ENCODE measurements at places on chromosomes 5 and 9. TPM values are rescaled to one million over a fixed set of nuclear protein-coding genes. Genes with fewer than 3 reads are reported as not detected.

The RETREG1 gene
- total RNA-seq = 114 TPM

GRCh38 chr5:60959156-60959555, 14.2 kb downstream of the NDUFAF2 start:
- no peak for DNase-seq

The SLC36A2 gene
- not detected for total RNA-seq

DNA sequence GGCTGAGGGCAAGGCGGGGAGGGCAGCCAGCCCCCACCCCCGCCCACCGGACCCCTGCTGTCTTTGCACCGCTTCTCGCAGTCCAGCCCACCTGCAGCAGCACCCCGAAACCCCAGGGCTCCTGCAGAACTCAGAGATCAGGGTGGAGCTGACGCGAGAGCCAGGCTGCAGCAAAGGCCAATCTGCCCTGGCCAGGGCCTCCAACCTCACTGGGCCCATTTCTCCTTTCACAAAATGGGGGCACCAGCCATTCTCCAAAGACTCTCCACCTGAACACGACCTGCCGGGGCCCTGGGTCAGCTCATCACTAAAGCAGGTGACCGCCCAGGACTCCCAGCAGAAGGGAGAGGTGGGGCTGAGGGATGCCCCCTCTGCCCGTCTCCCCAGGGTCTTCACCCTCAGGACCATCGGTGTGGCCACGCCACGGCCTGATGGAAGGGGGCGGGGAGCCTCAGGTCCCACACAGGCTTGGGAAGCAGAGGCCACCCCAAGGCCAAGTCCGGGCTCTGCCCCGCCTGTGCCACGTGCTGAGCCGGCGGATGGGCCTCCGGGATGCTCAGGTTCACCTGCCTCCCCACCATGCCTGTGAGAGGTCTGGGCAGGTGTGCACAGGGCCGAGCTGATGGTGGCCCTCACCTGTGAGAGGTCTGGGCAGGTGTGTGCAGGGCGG, 13.1 kb downstream of the NACC2 start:
- DNase-seq = peak; percentile 20

DNA sequence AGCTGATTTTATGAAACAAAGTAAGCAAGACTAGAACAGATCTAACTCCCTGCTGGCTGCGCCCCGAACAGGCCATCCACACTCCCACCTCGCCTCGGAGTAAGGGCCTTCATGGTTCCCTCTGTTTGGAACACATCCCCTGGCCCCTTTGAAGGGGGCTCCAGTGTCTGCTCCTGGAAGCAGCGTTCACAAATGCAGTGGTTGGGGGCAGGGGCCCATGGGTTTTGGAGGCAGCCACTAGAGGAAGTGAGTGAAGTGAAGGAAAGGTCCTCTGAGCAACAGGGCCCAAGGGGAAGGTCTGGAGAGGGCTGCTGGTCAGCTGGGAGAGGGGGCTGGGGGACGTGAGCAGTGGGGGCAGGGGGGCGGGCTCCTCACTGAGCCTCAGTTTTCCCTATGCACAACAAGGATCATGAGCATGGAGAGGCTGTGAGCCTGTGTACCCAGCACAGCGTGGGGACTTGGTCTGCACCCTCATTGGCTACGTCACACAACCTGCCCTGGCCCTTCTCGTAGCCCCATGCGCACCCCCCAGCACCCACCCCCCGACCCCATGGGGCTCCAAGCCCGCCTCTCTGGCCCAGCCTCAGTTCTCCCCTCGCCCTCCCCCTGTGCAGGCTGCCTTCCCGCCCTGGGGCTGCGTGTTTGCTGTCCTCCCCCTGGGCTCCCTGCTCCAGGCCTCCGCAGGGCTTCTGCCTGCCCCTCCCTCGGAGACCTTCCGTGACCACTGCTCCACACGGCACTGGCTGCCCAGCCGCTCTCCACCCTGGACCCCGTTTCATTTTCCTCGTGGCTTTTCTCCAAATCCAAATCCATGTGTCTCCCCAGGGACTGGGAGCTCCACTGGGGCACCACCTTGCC, 39.5 kb downstream of the RASGEF1C start:
- no peak for DNase-seq

The SUSD3 gene
- 1.6 TPM for total RNA-seq

The ASPN gene
- total RNA-seq = 8.8 TPM

DNA sequence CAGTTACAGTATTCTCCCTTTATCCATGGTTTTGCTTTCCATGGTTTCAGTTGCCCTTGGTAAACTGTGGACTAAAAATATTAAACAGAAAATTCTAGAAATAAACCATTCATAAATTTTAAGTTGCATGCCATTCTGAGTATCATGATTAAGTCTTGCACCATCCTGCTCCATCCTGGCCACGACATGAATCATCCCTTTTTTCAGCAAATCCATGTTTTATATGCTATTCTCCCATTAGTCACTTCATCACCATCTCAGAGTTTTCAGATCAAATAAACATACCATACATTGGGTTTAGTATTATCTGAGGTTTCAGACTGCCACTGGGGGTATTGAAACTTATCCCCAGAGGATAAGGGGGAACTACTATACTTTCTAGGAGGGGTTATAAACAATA, 234.4 kb upstream of the ATP10B start:
- DNase-seq = no peak

GRCh38 chr5:14628346-14628745, 36.2 kb upstream of the OTULIN start:
- peak; percentile 47 for DNase-seq

The PRDM9 gene
- total RNA-seq = not detected

GRCh38 chr5:32638309-32638708, 53.0 kb downstream of the SUB1 start:
- DNase-seq = no peak

GRCh38 chr5:67680099-67680498, 483.5 kb upstream of the CD180 start:
- DNase-seq = no peak

- no peak for DNase-seq
Measured at GRCh38 chr5:169424670-169425378, 123.9 kb upstream of the SLIT3 start.

DNA sequence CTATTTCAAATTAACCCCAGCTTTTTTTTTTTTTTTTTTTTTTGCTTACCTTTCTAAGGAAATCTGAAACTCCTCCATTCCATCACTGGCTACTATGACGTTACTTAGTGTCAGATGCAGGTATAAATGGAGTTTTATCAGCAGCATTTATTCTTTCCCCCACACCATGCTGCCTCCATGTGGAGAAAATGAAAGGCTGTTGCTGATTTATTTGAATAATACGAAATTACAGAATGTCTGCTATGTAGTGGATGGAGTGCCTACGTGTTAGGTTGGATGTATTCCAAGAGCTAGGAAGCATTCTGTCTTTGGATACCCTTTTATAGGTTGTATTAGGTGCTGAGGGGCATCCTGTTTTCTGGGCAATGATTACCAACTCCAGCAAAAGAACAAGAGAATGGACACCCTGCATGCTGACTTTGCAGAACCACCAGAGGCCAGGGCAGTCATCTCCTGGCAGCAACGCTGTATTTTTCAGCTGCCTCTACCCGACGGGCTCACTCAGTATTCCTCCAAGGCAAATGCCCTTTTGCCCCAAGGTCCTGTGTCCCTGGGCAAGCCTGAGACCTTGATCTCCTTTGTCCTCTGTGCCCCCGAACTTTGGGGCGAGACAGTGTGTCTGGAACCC, 199.5 kb downstream of the ALDH1A1 start:
- DNase-seq = no peak

The UBQLN1 gene
- total RNA-seq = 73.3 TPM

GRCh38 chr9:97993000-97993399, 9.9 kb downstream of the ANP32B start:
- DNase-seq = no peak

- no peak for DNase-seq
Measured at GRCh38 chr5:17879276-17879675, 245.0 kb downstream of the TAF11L14 start.

- no peak for DNase-seq
Measured at GRCh38 chr5:57499262-57500050, 16.8 kb upstream of the ACTBL2 start.

DNA sequence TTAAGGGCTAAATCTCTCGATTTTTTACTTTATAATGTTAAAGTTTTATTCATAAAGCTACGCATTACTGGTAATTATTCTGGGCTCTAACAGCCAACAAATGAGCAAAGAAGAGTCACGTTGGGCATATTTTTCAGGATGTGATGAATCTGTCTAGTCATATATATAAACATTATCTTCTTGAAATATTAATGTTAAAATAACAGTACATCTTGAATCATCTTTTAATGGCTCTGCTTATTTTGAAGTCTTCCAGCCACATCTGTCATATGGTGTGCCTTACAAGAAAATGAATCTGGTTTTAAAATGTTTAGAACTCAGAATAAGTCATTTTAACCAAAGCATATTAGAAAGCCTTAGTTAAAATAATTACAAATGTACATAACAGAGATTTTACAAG, 96.9 kb downstream of the CWC27 start:
- no peak for DNase-seq

- no peak for DNase-seq
Measured at GRCh38 chr5:85651731-85652130, 966.0 kb upstream of the COX7C start.

GRCh38 chr5:137734962-137735554, 831 bp downstream of the KLHL3 start:
- DNase-seq = peak; percentile 54

The MEGF10 gene
- 1.2 TPM for total RNA-seq

DNA sequence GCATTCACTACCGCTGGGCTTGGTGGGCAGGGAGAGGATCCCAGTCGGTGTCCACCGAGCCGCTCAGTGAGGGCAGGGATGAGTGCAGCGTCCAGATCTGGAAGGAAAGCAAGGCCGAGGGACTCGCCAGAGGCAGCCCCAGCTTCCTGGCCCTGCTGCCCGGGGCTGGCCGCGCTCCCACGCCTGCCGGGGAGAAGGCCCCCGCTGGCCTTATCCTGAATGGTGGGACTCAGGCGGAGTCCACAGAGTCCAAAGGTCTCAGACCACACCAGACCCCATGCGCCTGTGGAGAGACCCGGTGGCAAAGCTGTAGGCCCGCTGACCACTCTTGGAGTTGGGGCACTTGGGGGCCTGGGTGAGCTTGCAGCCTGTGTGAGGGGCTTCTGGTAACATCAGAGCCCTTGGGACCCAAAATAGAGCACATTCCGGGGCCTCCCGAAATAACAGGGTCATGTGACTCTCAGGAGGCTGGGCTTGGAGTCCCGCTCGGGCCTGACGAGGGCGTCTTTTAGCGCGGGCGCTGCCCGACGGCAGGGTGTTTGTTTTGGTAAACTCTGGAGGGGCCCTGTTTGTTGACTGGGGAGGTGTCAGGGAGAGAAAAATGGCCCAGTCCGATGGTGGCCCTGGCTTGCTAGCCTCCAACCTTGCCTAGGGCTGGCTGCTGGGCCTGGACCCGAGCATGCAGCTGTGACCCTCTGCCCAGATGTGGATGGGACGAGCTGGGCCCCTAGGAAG, 2.8 kb downstream of the RXRA start:
- peak; percentile 67 for DNase-seq

- no peak for DNase-seq
Measured at GRCh38 chr9:7313389-7313788, 486.2 kb downstream of the DMAC1 start.

DNA sequence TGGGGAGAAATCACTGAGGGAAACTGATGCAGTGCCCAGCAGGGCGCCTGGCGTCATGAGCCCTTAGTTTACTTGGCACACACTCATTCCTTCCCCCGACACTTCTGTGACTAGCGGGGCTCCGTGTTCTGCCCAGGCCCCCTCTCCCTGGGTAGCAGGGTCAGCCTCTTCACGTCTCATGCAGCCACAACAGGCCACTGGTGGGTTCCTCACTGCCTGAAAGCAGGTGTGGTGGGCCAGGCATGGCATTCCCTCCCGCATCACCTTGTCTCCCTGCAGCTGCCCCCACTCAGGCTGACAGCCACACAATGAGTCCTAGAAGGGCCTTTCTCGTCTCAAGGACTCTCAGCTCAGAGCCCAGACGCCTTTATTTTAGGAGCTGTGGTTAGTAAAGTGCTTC, 51.1 kb upstream of the CPLX2 start:
- no peak for DNase-seq

DNA sequence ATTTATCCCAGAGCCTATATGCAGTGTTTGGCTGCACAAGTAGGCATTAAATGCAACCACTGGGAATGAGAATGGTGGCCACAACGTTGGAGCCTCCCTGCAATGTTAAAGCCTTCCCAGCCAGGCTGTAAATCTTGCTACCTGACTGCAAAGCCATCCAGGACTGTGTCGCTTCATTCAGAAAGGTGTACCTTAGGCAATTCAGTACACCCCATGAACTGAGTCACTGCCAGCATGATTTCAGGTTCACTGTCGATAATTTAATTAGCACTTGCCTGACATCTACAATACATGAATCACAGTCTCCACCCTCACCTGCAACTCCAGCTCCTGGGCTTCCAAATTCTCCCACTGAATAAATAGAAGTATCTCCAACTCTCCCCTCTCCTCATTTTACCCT, 108.4 kb downstream of the SLIT3 start:
- DNase-seq = no peak

DNA sequence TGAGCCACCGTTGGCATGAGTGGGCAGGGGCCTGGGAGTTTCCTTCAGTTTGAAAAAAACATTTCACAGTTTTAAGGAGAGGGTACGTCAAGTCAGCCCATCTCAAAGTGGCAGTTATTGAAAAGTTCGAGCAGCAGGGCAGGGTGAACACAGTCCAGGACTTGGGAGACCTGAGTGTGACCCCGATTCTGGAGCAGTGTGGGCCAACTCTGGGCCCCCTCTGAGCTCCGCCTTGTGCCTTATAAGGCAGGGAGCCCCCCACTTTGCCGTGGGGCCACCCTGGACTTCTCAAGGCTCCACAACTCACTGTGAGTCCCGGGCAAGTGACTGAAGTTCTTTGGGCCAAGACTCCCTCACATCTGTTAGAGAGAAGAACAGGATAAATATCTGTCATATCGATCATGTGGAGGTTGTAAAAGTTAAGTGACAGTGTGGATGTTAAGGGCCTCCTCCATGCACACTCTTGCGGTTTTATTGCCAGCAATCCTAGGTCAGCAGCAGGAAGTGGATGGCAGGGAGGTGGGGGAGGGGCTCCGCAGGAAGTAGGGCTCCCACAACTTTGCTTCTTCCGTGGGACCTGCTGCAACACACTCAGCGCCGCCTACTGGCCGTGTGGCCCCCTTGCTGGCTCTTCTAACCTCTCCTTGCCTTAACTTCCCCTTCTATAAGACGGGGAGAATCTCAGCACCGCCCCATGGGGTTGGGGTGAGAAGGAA, 38.4 kb downstream of the HRH2 start:
- peak; percentile 82 for DNase-seq

- no peak for DNase-seq
Measured at GRCh38 chr5:174424219-174425053, 299.9 kb upstream of the MSX2 start.

The C8G gene
- 3.5 TPM for total RNA-seq

DNA sequence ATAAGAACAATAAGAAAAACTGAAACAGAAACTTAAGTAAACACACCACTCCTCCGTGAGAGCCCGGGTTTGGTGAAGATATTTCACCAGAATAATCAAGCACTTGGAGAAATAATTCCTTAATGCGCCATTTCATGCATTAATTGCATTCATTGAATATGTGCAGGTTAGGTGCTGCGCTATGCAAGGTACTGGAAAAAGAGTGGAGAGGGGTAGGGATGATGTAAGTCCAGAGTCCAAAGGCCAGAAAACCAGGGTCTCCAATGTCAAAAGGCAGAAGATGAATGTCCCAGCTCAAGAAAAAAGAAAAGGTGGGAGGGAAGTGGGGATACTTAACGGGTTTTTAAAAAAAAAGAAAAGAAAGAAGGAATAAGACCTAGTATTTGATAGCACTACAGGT, 669 bp upstream of the ZFP37 start:
- no peak for DNase-seq

The OR1N1 gene
- not detected for total RNA-seq

The CAMK4 gene
- total RNA-seq = 0.63 TPM

Measured in left cardiac atrium (tissue), 4 donors.